ENCODE measurements at places on chromosomes 11 and 22.

GRCh38 chr11:25910086-25910485 is 421.8 kb upstream of the ANO3 start:
- no peak for DNase-seq

DNA sequence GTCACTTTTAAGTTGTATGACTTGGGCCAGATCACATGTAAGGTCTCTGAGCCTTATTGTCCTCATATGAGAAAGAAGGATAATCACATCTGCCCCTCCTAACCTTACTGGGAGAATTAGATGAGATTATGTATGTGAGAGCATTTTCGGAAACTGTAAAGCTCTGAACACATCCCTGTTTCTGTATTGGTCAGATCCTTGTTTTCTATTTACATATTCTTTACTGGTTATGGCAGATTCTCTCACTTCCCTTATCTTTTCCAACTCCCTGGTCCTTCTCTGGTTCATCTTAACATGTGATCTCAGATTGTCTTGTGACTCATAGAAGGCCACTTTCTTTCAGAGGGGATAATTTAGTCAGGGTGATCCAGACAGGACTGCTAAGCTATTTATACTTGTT is 41.8 kb downstream of the CCDC81 start:
- DNase-seq, result no peak

GRCh38 chr22:36563898-36564297 is 34.9 kb upstream of the EIF3D start:
- DNase-seq, result no peak

DNA sequence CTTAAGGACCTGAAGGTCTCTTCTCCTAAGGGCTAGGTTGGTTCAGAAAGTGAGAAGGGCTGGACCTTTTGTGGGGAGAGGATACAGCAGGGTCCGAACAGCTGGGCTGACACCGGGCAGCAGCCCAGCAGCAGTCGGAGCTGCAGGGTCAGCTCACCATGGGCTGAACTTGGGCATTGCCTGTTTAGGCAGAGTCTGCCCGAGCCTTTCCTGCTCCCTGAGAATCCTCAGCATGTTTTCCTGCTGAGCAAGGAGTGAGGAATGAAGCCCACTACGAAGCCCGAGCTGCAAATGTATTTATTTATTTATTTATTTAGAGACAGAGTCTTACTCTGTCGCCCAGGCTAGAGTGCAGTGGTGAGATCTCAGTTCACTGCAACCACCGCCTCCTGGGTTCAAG is 83.9 kb downstream of the PTPRJ start:
- no peak for DNase-seq

- DNase-seq, result no peak
These were observed 3.1 kb downstream of the SAA2 start for GRCh38 chr11:18245396-18245795.
